ENCODE measurements at places on chromosomes 1 and 21.

GRCh38 chr1:29736582-29737188, 500.4 kb downstream of the PTPRU start:
- DNase-seq: no peak

GRCh38 chr21:46227811-46228344, 696 bp downstream of the LSS start:
- DNase-seq: no peak

DNA sequence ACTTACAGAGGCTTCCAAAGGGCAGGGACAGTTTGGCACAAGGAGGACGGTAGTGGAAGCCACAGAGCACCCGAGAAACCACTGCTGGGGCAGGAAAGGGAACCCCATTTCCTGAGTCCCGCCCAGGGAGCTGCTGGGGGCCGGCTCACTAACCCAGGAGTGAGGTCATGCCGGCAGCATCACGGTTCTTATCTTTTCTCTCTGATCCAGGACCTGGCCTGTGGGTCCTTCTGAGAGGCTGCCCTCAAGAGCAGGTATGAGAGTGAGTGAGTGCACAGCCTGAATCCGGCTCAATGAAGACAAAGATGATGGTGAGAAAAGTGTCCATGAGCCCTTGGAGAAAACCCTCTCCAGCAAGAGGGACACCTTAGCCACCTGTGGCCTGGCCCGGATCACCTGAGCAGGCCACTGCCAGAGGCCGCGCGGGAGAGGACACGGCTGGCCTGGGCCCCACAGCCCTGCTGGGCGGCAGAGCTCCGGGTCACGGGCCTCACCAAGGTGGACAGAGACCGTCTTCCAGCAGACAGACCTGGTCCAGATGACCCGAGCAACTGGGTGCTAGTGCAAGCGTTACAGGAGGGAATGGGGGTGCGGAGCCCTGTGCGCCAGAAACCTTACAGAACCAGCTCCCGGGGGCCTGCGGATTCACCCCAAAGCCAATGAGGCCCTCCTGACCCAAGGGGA, 94.9 kb downstream of the RIPK4 start:
- DNase-seq: no peak

- DNase-seq: no peak
Observed at GRCh38 chr21:33395891-33396331, 7.3 kb upstream of the IFNGR2 start.

DNA sequence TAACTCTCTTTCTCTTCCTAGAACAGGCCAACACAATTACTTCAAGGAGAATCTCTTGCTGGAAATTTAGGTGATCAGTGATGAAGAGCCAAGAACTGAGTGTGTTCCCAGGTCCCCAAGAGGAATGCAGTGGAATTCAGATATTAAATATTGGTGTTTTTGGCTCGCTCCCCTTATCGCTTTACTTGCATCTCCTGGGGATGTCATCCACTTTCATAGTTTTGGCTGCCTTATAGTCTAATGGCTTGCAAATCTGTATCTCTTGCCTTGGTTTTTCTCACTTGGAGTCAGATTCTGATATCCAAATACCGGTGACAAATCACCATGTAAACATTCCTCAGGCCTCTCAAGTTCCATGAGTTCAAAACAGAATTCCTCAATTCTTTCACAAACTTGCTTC, 151.0 kb upstream of the C1orf87 start:
- no peak for DNase-seq

- DNase-seq: no peak
Observed at GRCh38 chr1:15381805-15382204, 27.9 kb upstream of the EFHD2 start.

DNA sequence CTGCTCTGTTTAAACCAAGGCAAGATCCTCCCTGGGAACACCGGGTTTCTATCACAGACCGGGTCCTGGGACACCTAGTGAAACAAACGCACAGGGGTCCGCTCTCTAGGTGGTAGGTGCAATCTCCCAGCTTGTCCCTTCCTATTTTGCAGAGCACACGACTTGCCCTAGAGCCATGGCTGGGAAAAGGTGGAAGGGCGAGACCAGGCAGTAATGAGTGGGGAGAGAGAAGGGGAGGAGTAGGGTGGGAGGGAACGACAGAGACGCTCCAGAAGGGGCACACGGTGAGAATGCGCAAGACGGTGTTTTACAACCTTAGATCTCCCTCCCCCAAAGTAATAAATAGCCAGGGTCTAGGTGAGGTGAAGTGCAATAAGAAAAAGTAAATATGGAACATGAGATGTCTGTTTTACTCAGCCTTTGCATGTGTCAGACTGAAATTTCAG, 9.3 kb upstream of the ARHGAP29 start:
- DNase-seq: no peak

- no peak for DNase-seq
Observed at GRCh38 chr1:101485712-101486111, 248.9 kb downstream of the S1PR1 start.

- no peak for DNase-seq
Observed at GRCh38 chr1:104018922-104019674, 269.4 kb downstream of the AMY1C start.

GRCh38 chr21:14968029-14968428, 96.8 kb downstream of the NRIP1 start:
- DNase-seq: no peak

All from NCI-H1048 (cell line).